ENCODE measurements at places on chromosomes 5 and 9. TPM values are rescaled to one million over a fixed set of nuclear protein-coding genes. Genes with fewer than 3 reads are reported as not detected.
A peak's percentile ranks its signal among the peaks of the same experiment; 100 is the strongest.

DNA sequence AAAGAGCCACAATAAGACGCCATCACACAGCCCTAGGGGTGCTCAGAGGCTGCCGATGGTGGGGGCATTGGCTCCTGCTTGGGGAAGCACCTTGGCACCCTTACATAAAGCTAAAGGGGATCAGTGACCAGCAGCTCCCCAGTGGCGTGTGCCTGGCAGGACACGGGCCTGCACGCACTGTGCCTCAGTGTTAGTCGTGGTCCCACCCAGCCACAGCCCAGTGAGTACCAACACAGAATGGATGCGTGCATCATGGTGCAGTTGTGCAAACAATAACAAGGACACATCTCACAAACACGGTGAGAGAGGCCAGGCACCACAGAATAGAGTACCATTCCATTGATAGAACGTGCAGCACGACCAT, 103.2 kb downstream of the WNK2 start:
- no peak overlapping the region for H3K27ac ChIP-seq
- H3K4me3 ChIP-seq, result no peak overlapping the region
- no peak for DNase-seq

DNA sequence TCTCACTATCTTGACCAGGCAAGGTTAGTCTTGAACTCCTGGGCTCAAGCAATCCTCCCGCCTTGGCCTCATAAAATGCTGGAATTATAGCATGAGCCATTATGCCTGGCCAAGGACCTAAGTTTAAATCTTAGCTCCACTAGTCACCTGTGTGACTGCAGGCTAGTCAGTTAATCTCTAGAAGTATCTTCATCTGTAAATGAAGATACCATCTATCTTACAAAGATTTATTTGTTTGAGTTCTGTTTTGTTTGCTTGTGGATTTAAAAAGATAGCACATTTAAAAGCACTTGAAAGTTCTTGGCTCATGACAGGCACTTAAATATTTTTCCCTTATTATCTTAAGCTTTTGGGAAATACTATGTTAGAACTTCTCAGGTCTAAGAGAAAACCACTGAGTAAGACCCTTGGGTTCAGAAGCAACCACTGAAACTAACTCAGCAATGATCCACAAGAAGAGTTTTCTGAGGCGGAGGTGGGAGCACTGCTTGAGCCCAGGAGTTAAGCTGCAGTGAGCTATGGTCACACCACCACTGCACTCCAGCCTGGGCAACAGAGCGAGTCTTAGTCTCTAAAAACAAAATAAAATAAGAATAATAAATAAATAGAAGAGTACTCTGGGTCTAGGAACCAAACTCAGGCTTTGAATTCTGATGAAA, 19.1 kb downstream of the TMEM245 start:
- peak overlapping the region; percentile 87 for H3K27ac ChIP-seq
- peak overlapping the region; percentile 41 for H3K4me3 ChIP-seq
- peaks cover 58% of the 10 kb centered on the region for H3K36me3 ChIP-seq
- DNase-seq, result no peak
- peaks cover 75% of the 10 kb centered on the region for H3K4me1 ChIP-seq

Gene ACOT12
- not detected for total RNA-seq

GRCh38 chr9:134266418-134266817, 59.8 kb upstream of the RXRA start:
- peaks cover 5% of the 10 kb centered on the region for H3K4me1 ChIP-seq
- no peaks in the 10 kb centered on the region for H3K36me3 ChIP-seq
- DNase-seq, result no peak
- H3K27ac ChIP-seq, result no peak overlapping the region
- H3K27me3 ChIP-seq, result peaks cover 22% of the 10 kb centered on the region
